Fibroblast of gingiva (primary cell): ENCODE measurements at places on chromosomes 6 and 20.

DNA sequence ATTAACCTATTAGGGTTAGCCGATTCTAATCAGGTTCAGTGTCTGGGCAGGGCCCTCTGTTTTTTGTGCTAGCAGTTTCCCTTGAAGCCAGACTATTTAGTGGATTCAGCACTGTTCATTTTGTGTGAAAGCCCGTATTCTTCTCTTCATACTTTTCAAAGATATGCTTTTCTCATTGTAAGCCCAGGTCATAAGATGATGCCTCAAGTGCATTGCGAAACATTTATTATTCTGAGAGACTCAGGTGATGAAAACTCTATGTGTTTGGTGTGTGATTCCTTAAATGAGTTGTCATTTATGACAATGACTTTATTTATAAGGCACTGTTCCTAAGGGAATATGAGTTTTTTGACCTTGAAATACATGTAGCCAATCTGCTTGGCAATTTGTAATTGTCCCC is 851.0 kb upstream of the FLRT3 start:
- no peak for DNase-seq

GRCh38 chr20:46322641-46323040 is 14.3 kb upstream of the CDH22 start:
- no peak for DNase-seq

- DNase-seq, result no peak
Observed at GRCh38 chr20:58665606-58666005, 14.5 kb downstream of the STX16 start.

GRCh38 chr6:110271732-110272022 is 86.5 kb downstream of the METTL24 start:
- no peak for DNase-seq

- DNase-seq, result no peak
Observed at GRCh38 chr20:12077875-12078274, 160.2 kb downstream of the BTBD3 start.

GRCh38 chr6:22411376-22412105 is 114.7 kb upstream of the PRL start:
- peak; percentile 84 for DNase-seq

DNA sequence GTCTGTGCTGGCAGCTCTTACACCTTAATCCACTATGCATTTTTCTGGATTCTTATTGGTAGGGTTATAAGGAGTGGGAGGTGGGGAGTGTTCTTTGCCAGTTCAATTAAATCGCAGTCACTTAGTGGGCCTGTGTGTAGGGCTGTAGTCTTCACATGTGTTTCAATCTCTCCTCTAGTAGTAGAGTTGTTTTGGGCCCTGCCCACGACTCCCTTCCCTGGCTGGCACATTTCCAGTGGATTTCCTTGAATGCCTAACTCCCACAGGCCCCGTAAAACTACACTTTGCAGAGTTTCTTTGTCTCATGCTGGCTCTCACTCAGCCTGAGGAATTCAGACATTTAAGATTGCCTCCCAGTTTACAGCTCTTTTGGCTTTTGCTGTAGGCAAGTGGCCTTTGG is 414.0 kb upstream of the OPRM1 start:
- no peak for DNase-seq

- DNase-seq, result no peak
Observed at GRCh38 chr6:25105070-25105925, 169.5 kb upstream of the RIPOR2 start.

GRCh38 chr6:42610416-42610815 is 46.6 kb downstream of the UBR2 start:
- DNase-seq, result no peak

GRCh38 chr6:129617986-129618385 is 92.0 kb downstream of the ARHGAP18 start:
- DNase-seq, result no peak

DNA sequence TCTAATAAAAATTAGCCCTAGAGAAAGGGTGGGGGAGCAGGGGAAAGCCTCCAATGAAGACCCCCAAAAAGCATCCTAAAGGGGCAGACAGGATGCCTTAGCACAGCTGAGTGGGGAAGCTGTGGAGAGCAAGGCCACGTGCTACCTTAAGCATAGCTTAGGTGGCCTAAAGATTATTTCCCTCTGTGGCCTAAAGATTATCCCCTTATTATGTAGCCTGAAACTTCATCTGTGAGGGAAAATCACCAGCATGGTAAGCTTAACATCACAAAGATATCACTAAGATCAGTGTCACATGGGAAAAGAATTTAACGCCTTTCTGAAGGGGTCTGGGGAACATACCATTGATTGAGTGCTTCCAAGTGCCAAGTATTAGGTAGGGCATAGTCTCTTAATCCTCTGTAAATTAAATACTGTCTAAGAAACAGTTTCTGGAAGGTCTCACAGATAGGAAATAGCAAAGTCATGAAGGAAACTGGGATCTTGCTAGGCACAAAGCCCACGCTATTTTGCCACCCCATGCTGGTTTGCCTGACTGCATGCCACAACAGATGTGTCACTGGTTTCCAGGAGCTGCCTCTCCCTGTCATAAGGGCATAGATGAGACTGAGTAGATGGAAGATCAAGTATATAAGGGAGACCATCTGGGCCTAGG is 170.0 kb downstream of the HACE1 start:
- DNase-seq, result peak; percentile 11

DNA sequence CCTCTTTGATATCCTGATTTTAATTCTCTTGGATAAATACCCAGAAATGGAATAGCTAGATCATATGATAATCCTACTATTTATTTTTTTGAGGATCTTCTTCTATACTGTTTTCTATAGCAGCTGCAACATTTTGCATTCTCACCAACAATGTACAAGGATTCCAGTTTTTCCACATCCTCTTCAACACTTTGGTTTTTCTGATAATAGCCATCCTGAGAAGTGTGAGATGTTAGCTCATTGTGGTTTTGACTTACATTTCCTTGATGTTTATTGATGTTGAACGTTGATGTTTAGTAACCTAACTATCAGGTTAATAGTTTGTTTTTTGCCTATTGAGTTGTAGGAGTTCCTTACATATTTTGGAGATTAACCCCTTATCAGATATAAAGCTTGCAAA is 217.3 kb downstream of the LRFN2 start:
- DNase-seq, result no peak

- DNase-seq, result no peak
Observed at GRCh38 chr6:40931931-40932330, 107.1 kb downstream of the UNC5CL start.

DNA sequence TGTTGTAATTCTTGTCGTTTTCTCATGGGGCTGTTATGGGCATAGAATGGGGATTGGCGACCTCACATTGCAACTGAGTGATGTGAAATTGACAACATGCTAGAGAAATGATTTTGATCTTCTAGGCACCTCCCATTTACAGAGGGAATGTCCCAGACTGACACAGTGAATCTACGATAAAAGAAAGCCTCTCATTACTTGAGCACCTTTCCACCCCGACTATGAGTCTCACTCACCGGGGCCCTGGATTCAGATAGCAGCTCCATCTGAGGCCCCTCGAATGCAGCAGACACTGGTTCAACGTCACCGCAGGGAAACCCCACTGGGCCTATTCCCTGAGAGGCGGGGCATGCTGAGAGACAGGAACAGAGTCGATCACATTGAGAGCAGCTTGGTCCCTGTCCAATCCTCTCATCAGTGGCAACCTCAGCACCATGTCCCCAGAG is 49.1 kb downstream of the NFATC2 start:
- no peak for DNase-seq

GRCh38 chr20:60926831-60927230 is 325.2 kb upstream of the CDH4 start:
- DNase-seq, result no peak

GRCh38 chr6:19159089-19159488 is 678.1 kb upstream of the ID4 start:
- DNase-seq, result no peak

DNA sequence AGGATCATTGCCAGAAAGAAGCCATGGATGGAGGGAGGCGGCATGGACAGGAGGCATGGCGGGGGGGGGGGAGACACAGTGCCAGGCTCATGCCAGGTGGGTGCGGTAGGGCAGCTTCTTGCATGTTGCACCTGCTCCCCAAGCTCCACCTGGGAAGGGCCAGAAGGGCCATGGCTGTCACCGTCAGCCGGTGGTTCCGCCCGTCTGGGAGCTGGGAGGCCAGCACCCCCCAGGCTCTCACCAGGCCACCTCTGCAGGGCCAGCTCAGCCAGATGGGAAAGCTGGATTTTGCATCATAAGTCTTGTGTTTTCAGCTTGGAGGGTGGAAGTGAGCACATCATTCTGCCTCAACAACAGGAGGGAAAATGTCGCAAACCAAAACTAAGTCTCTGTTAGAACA is 404.7 kb downstream of the TAF4 start:
- DNase-seq, result no peak

DNA sequence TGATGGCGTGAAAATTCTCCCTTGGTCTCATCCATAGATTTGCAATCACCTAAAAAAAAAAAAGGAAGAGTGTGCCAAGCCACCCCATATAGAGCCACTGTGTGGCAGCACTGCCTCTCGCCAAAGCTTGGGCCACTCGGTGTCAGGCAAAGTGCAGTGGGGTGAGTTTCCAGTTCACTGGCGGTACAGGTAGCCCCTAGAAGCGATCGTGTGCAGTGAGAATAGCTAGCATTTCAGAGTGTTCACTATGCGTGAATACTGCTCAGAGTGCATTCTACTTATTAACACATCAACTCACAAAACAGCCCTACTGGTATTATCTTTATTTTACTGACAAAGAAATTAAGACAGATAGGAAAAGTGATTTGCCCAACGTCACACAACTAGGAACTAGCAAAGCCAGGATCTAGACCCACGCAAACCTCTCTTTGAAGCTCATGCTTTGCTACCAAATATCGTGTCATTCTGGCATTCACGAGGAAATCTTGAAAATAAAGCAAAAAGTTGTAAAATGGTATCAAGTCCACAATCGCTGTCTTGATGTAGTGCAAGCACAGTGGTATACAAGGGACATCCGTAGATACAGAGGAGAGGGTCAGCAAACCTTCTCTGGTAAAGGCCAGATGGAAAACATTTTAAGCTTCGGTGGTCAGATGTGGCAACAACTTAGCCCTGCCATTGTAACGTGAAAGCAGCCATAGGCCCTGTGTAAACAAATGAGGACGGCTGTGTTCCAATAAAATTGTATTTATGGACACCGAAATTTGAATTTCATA is 10.4 kb upstream of the GCNT2 start:
- peak; percentile 33 for DNase-seq

DNA sequence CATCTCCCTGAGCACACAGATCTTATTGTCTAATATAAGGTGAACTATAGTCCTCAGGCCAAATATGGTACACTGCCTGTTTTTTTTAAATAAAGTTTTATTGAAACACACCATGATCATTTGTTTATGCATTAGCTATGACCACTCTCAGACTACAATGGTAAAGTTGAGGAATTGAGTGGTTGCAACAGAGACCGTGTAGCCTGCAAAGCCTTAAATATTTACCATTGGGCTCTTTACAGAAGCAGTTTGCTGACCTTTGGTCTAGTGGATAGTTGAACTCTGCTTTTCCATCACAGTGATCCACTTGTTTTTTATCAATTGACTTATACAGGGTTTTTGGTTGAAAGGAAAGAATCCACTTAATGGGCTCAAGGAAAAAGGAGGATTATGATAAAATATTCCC is 27.3 kb upstream of the METTL24 start:
- no peak for DNase-seq

- DNase-seq, result no peak
Observed at GRCh38 chr20:53226826-53227225, 254.7 kb downstream of the TSHZ2 start.

- DNase-seq, result no peak
Observed at GRCh38 chr20:36279362-36279761, 26.8 kb upstream of the DLGAP4 start.

DNA sequence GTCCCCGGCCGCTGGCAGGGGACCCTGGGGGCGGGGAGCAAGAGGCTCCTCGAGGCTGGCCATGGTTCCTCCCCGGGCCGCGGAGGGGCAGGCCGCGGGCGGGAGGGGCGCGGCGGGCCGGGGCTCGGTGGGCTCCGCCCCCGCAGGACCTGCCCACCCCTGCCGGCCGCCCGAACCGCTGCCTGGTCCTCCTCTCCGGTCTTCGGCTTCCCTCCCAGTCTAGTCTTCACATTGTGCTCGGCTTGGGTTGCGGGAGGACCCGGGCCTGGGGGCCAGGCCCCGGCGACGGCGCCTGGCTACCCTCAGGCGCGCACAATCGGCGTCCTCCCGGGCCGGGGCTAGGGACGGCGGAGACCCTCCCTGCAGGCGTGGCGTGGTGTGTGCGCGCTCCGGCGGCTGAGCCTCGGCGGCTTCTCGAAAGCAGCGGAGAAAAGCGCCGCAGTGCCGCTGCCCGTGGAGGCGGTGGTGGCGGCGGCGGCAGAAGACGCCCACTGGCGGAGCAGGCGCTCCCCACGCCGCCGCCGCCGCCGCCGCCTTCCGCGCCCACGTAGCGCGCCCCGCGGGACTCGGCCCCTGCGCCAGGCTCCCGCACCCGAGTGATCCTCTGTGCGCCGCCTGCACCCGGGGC is at the start of gene PDE10A:
Gene PDE10A, minus strand, starts transcription at position 493 of the 628 bp plus-strand sequence. Its CDS starts 430 bp downstream, at position 63.
- no peak for DNase-seq

DNA sequence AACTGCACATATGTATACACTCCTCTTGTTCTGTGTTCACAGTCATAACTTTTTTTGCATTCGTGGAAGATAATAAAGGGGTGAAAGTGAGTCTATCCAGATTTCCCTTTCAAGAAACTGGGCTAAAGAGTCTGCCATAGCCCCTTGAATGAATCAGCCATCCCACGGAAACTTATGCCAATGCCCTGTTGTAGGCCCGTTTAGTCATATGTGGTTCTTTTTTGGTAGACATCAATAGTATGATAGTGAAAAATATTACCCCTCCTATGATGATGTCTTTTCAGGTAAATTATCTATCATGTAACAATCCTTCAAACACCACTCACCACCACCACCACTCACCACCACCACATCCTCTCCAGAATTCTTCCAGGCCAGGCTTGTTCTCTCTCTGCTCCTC is 99.9 kb upstream of the MYLIP start:
- no peak for DNase-seq

DNA sequence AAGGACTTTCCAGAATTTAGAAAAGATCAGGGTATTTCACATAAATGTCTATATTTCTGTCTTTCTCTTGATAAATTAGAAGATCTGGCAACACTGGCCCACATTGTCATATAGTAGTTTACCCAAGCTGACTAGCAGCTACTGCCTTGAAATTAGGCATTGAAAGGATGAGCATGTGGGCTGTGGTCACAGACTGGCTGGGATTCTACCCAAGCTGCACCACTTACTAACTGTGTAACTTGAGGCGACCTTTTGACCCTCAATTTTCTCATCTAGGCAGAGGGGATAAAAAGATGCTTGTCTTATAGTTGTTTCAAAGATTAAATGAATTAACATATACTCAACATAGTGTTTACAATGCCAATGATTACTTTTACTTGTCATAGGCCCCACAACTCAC is 152.7 kb upstream of the BMP2 start:
- DNase-seq, result no peak

- DNase-seq, result no peak
Observed at GRCh38 chr6:169843991-169844390, 92.6 kb downstream of the ERMARD start.

- DNase-seq, result peak; percentile 75
Observed at GRCh38 chr6:36028877-36029324, 1.3 kb downstream of the MAPK14 start.

- no peak for DNase-seq
Observed at GRCh38 chr6:147522597-147522996, 14.1 kb downstream of the SAMD5 start.

DNA sequence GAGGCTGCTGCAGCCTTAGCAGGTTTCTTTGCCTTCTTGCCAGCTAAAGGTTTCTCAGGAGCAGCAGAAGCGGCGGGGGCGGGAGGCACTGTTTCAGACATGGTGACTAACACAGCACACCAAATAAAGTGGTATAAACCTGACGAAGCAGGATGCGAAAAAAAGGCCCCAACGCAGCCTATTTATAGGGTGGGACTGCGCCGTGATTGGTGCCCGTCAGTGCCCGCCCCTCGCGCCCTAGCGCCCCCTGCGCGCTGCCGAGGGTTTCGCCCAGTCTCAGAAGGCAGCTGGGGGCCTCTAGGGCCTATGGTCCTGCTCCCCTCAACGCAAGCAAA is 55.0 kb downstream of the TRIM38 start:
- DNase-seq, result peak; percentile 57
